ENCODE measurements at places on chromosomes 7 and 10. TPM values are rescaled to one million over a fixed set of nuclear protein-coding genes. Genes with fewer than 3 reads are reported as not detected.

The MRPS24 gene
- 164 TPM for polyA plus RNA-seq

The SH2D4B gene
- not detected for polyA plus RNA-seq

The BTAF1 gene
- polyA plus RNA-seq, result 4.3 TPM

The NKX1-2 gene
- not detected for polyA plus RNA-seq

DNA sequence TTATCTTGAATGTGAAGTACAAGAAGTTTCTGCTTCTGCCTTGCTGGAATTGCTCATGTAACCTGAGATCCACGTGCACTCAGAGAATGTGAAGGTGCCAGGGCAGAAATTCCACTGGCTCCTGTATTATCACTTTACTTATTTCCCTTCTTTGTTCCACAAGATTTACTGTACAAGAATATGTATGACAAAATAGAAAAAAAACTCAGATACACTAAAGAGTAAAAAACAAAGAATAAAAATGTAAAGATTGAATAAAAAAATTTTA lies 43.0 kb downstream of the PLCE1 start:
- no peaks in the 10 kb centered on the region for H3K27me3 ChIP-seq
- no peak overlapping the region for H3K4me3 ChIP-seq
- H3K4me1 ChIP-seq, result no peaks in the 10 kb centered on the region
- no peak overlapping the region for H3K27ac ChIP-seq
- DNase-seq, result no peak

GRCh38 chr7:120169996-120170783 lies 102.8 kb upstream of the KCND2 start:
- H3K4me3 ChIP-seq, result no peak overlapping the region
- DNase-seq, result no peak
- H3K27ac ChIP-seq, result no peak overlapping the region
- no peaks in the 10 kb centered on the region for H3K36me3 ChIP-seq
- H3K4me1 ChIP-seq, result no peaks in the 10 kb centered on the region

DNA sequence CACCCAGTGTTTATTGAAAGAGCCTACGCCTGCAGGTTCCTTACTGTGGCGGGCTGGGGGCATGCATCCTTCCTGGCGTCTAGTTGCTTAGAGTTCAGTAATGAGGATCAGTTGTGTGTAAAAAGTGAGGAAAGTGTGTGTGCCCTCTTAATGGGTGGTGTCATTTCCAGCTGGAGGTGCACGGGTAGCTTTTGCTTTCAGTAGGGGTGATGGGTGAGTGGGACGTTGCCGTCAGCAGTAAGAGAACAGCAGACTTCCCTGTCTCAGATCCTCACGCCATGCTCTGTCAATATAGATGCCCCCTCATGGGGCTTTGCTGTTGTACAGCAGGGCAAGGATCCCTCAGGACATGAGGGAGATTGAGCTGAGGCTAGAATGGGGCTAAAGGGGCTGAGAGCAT lies 352.6 kb upstream of the GALNT17 start:
- H3K4me3 ChIP-seq, result no peak overlapping the region
- H3K4me1 ChIP-seq, result no peaks in the 10 kb centered on the region

DNA sequence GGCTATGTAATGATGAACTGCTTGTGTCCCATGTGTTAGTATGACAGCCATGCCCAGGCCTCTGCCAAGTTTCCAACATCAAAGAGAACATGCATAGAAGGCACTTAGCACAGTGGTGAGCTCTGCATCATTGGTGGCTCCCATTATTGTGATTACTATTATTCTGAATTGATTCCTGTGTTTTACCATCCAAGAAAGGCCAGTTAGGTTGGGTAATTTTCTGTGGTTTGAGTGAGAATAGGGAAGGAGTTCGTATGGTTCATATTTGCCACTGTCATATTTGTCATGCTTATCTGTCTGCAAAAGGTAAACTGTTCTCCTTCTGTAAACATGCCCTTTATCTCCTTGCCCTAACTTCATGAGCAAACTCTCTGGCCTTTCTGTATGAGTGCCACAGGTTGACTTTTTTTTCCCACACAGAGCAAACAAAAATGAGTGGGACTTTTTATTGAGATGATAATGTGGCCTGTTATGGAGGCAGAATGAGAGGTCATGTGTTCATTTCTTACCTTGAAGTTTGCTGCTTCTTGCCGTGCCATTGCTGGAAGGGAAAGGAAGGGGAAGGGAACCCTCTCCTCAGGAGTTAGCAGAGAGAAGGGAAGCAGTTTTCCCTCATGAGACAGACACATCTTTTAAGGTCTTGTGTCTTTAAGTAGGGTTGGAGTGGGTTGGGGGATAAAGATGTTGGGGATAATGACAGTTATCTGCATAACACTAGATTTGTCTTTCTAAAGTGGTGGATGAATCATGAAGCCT lies 301.9 kb downstream of the LRMDA start:
- H3K4me1 ChIP-seq, result no peaks in the 10 kb centered on the region
- no peaks in the 10 kb centered on the region for H3K36me3 ChIP-seq
- peaks cover 3% of the 10 kb centered on the region for H3K27me3 ChIP-seq
- H3K4me3 ChIP-seq, result no peak overlapping the region

DNA sequence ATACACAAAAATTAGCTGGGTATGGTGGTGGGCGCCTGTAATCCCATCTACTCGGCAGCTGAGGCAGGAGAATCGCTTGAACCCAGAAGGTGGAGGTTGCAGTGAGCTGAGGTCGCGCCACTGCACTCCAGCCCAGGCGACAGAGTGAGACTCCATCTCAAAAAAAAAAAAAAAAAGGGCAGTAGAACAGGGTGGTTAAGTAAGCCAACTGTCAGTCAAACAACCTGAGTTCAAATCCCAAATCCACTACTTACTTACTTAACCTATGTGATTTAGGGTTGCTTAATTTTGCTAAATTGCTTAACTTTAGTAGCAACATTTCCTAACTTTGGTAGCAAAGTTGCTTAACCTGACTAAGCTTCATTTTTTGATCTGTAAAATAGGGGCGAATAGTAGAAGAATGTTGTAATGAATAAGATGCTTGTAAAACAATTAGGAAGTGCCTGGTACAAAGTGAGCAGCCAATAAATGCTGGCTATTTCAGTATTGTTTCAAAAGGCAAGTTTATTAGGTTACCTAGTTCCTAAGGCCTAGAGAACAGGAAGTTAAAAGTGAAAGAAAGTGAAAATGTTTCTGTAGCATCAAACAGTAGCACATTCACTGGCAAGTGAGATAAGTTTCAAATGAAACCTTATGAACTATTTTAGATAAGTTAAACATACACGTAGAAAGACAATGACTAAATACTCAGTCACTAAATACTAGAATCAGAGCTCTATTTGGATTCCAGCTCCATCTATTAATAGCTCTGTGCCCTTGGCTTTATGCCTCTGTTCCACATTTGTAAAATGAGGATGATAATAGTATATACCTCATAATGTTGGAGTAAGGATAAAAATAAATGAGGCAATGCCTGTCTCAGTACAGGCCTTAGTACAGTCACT lies 64.3 kb downstream of the HOXA1 start:
- H3K27ac ChIP-seq, result no peak overlapping the region
- no peak overlapping the region for H3K4me3 ChIP-seq
- H3K27me3 ChIP-seq, result no peaks in the 10 kb centered on the region
- no peak for DNase-seq
- H3K36me3 ChIP-seq, result no peaks in the 10 kb centered on the region
- peaks cover 8% of the 10 kb centered on the region for H3K4me1 ChIP-seq

DNA sequence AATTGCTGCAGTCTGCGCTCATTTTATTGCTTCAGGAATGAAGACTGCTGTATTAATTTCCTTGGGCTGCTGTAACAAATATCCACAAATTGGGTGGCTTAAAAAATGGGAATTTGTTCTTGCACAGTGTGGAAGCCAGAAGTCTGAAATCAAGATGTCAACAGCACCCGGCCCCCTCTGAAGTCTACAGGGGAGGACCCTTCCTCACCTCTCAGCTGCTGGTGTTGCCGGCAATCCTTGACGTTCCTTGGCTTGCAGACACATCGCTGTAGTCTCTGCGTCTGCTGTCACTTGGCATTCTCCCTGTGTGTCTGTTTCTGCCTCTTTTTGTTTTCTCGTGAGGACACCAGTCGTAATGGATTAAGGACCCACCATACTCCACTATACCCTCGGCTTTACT lies 166.2 kb downstream of the PTPN20 start:
- H3K27ac ChIP-seq, result no peak overlapping the region
- H3K4me3 ChIP-seq, result no peak overlapping the region
- no peaks in the 10 kb centered on the region for H3K4me1 ChIP-seq
- H3K27me3 ChIP-seq, result peaks cover 15% of the 10 kb centered on the region
- no peaks in the 10 kb centered on the region for H3K36me3 ChIP-seq

All from heart right ventricle (tissue), 16 donors.